ENCODE measurements at places on chromosomes 13 and 19. TPM values are rescaled to one million over a fixed set of nuclear protein-coding genes. Genes with fewer than 3 reads are reported as not detected.

SHISA2 gene
- 0.90 TPM for total RNA-seq

SULT2A1 gene
- not detected for total RNA-seq

USHBP1 gene
- not detected for total RNA-seq

ZNF627 gene
- total RNA-seq, result 17.3 TPM

GPR4 gene
- total RNA-seq, result not detected

ZNF726 gene
- total RNA-seq, result 0.33 TPM

GAS6 gene
- total RNA-seq, result 45.1 TPM

FOXO1 gene
- 10.5 TPM for total RNA-seq

CEACAM3 gene
- total RNA-seq, result not detected

PTBP1 gene
- 30.9 TPM for total RNA-seq

CEACAM21 gene
- total RNA-seq, result not detected

TEX29 gene
- total RNA-seq, result not detected
